Stimulated activated naive CD4-positive, alpha-beta T cell treated with Interleukin-2 at 50 U/mL for 16 hours (primary cell): ENCODE measurements at places on chromosomes 2 and 18.

- no peak for DNase-seq
Measured at GRCh38 chr2:181798022-181798421, 93.5 kb upstream of the ITPRID2 start.

GRCh38 chr2:51027442-51027841, 4.5 kb downstream of the NRXN1 start:
- no peak for DNase-seq

DNA sequence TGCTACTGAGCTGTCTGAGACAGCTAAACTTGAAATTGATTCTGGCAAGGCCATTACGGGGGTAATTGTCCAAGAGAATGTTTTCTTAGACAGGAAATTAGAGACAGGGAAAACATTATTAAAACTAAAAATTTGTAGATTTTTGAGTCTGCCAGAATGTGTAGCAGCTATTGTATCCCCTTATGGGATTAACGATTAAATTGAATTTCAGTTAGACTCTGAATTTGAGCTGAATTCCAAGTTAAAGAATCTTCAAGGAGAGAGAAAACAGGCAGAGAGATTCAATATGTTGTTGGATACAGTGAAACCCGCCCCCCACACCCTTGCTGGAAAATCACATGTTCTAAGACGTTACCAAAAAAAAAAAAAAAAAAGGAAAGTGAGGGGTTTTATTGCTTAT, 32.7 kb upstream of the CCDC68 start:
- DNase-seq: no peak

DNA sequence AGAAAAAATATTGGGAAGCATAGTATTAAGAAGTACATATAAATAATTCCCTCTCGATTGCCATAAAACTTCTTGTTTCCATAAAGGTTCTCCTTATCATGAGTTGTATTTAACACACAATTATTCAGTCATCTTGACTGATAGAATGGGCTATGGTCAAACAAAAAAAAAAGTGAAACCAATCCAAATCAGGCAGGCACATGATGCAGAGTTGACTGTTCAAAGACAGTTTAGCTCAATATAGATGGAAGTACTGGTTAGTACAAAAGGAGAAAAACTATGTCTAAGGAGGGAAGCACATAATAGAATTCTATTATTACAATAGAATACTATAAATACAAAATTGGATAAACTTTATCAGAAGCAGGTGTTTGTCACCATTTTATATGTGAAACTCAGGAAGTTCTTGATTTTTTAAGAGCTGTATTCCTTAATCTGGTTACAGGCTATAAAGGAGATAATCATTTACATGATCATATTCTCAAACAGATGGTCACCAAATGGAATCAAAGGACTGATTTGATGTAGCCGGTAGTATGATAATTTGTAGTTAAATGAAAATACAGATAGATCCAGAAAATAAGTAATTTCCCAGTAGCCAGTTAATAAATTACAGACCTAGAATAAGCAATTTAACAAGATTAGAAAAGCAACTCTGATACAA, 18.2 kb upstream of the CALCRL start:
- DNase-seq: no peak

DNA sequence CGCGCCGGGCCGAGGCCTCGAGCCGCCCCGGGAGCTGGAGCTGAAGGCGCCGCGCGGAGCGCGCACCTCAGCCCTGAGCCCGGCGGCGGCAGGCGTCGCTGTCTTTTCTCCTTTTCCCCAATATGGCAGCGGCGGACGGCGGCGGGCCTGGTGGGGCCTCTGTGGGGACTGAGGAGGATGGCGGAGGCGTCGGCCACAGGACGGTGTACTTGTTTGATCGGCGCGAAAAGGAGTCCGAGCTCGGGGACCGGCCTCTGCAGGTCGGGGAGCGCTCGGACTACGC, 369 bp downstream of the SMCHD1 start:
- peak; percentile 68 for DNase-seq

DNA sequence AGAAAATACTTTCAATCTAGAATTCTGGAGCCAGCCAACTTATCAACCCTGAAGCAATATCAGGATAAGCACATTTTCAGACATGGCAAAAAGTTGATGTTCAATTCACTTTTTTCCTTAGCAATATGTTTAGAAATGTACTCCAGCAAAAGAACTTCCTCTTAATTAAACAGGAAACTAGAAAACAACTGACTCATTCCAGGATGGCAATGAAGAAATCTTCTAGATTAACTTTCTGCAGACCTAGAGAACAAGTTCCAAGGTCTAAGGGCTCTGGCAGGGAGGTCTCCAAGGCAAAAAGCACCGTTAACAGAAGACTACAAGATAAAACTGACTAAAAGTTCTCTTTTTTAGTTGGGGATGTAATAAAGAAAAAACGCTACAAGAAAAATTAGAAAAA, 69.2 kb upstream of the VWC2L start:
- DNase-seq: no peak

DNA sequence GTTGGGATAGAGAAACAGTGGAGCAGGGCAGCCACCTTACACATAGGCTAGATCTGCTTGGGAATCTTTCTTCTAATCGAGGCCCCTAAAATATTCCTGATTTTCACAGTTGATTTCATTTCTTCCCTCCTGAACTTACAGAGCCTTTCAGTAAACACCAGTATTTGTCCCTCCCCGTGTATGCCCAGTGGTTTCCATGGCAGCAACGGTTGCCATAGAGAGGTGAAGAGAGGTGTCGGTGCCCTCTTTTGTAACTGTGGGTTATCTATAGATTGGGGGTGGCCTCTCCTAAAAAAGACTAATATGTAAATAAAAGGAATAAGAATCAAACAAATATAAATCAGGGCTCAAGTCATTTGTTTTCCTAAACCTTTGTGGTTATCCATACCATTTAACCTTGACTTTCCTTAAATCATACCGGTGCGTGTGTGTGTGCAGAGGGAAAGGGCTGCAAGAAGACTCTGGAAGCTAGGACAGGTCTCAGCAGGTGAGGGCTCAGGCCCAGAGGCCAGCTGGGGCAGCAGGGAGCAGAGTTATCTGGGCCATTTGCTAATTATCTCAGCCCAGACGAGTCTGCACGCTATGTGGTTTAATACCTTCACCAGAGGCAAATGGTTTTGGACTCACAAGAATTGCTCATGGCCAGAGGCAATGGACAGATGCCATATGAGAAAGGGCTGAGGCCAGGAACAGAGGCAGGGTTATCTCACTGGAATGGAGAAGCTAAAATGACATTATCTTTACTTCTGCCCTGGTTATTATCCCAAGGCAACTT, 35.5 kb downstream of the LIPG start:
- DNase-seq: no peak

DNA sequence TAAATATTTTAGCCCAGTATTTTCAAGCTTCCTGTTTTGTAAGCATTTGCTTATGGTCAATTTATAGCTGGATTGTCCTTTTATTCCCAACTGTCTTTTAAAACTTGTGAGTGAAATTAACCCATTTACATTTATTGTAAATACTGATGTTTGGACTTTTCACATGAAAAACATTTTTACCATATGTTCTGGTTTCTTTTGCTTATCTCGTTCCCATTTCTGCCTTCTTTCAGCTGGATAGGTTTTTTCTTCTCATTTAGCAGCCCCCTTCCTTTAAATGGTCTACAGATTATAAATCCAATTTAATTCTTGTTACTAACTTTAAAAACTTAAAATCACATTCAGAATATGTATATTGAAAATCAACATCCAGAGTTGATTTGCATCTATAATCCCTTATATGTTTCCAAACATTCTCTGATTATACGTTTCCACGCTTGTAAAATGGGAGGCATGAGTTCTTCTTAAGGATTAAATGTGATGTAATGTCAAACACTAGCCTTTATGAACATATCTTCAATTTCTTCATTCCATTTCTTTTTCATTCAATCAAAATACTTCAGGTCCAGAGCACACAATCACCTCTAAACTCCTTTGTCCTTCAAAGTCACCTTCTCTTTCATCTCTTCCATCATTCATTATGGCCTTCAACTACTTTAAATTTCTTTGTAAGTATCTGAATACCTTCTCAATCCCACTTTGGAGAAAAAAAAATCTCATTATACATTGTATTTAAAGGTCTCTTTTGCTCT, 1.1 kb upstream of the KDM3A start:
- DNase-seq: no peak

DNA sequence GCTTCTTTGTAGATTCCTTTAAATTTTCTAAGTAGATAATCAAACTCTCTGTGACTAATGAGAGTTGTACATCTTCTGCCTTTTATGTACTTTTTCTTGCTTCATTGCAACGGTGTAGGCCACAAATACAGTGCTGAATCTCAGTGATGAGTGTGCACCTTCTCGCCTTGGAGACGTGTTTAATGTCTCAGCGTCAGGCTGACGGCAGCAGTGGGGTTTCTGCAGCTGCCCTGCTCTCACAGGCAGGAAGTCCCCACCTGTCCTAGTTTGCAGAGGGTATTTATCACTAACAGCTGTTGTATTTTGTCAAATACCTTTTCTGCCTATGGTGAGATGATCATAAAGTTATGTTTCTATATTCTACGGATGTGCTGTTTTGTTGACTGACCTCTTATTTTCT, 13.3 kb downstream of the AGXT start:
- no peak for DNase-seq

DNA sequence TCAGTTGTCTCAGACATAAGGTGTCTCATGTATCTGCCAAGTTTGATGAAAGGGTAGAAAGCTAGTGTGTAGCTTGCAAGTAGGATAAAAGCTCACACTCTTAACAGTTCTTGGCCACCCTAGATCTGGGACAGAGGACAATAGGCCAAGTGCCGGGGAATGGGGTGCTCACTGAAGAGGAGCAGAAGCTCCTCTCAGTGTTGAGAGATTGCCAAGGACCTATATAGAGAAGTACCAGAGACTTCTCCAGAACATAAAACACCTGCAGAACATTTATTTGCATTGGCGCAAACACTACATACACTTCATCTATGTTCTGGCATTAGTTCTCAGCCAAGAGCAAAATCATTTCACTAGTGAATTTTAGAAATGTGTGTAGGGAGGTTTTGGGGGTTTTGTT, 2.9 kb upstream of the GTF3C3 start:
- no peak for DNase-seq

GRCh38 chr18:55106466-55106865, 147.2 kb upstream of the CCDC68 start:
- no peak for DNase-seq

DNA sequence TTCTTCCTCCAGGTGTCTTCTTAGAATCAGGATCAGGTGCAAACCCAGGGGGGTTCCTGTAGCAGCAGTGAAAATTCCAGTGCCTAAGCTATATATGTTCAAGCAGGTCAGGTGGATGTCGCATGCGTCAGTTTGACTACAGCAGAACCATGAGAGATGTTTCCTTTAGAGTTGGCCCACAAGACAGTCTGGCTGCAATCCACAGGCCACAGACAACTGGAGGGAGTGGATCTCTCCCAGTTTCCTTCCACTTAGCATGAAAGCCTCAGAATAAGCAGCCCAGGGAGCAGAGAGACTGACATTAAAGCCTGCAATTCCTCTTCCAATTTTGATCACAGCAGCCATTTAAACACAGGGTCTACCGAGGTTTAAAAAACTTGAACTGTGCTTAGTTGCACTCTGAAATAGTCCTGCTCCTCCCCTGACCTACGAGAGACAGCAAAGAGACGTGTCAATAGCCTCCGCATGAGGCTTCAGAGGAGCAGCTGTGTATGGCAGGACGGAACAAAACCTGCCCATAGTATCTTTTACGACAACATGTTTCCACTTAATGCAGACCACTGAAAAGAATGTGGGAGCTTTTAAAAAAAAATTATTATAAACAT, 988 bp upstream of the KCNE4 start:
- no peak for DNase-seq

- DNase-seq: no peak
Measured at GRCh38 chr2:236847538-236848263, 238.0 kb upstream of the COPS8 start.

GRCh38 chr18:43620936-43621335, 343.6 kb upstream of the SYT4 start:
- no peak for DNase-seq

GRCh38 chr2:158988501-158988900, 20.1 kb downstream of the TANC1 start:
- DNase-seq: no peak

GRCh38 chr2:177129610-177130009, 83.0 kb upstream of the HNRNPA3 start:
- DNase-seq: no peak

- DNase-seq: no peak
Measured at GRCh38 chr18:56377231-56377630, 261.2 kb downstream of the TXNL1 start.

- DNase-seq: no peak
Measured at GRCh38 chr18:24333084-24333483, 64.5 kb downstream of the OSBPL1A start.

- no peak for DNase-seq
Measured at GRCh38 chr2:119242276-119243119, 18.9 kb downstream of the STEAP3 start.

- DNase-seq: no peak
Measured at GRCh38 chr2:56410140-56410539, 226.3 kb downstream of the CCDC85A start.

DNA sequence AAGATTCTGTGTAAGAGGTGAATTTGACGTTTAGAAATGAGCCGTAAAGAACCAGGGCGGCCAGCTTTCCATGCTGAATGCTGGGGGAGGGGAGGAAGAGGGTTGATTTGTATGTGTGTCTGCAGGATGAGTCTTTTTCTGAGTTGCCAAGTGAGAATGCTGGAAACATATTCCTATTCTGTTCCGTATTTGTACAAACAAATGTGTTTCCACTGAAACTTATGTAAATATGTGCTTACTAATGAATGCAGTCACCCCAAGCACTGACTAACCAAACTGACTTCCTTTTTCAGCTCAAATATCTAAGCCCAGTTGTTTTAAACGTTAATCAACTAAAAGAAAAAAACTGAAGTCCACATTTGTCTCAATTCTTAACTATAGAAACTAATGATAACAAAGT, 74.9 kb upstream of the APCDD1 start:
- DNase-seq: no peak

GRCh38 chr2:73972846-73973245, 11.9 kb upstream of the TET3 start:
- no peak for DNase-seq

DNA sequence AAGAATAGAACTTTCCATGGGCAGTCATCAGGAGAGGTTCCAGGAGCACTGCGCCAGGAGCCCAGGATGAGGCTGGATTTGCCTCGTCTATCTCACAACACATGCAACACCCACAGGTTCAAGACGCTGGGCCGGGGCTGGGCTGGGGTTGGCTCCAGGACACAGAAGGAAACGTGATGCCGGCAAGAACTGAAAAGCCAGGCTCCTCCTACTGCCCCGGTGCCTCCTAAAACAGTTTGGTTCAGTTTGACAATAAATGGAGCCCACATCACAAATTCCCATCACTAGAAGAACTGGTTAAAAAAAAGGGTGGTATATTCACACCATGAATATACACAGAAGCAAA, 75.9 kb downstream of the INHBB start:
- no peak for DNase-seq

GRCh38 chr2:101770726-101771125, 73.2 kb downstream of the MAP4K4 start:
- DNase-seq: no peak

GRCh38 chr18:66694852-66695251, 91.0 kb upstream of the CDH19 start:
- no peak for DNase-seq

DNA sequence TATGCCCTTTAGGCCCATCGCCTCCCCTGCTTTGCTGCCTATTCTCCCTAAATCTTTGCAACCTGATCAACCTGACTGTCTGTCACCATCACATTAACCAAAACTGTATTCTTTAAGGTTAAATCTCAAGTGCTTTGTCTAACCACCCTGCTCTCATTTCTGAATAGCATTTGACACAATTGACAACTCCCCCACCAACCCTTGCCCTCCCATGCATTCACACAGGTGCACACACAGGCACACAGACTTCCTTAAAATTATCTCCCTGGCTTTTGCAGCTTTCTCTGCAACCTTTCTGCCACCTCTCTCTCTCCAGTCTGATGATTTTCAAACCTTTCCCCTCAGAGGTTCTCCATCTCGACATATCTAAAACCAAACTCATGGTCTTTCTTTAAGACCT, 64.6 kb upstream of the ST8SIA3 start:
- DNase-seq: no peak
